ENCODE measurements at places on chromosomes 7 and 10.
A peak's percentile ranks its signal among the peaks of the same experiment; 100 is the strongest.

- DNase-seq: no peak
Observed at GRCh38 chr10:20677340-20677739, 219.8 kb downstream of the NEBL start.

DNA sequence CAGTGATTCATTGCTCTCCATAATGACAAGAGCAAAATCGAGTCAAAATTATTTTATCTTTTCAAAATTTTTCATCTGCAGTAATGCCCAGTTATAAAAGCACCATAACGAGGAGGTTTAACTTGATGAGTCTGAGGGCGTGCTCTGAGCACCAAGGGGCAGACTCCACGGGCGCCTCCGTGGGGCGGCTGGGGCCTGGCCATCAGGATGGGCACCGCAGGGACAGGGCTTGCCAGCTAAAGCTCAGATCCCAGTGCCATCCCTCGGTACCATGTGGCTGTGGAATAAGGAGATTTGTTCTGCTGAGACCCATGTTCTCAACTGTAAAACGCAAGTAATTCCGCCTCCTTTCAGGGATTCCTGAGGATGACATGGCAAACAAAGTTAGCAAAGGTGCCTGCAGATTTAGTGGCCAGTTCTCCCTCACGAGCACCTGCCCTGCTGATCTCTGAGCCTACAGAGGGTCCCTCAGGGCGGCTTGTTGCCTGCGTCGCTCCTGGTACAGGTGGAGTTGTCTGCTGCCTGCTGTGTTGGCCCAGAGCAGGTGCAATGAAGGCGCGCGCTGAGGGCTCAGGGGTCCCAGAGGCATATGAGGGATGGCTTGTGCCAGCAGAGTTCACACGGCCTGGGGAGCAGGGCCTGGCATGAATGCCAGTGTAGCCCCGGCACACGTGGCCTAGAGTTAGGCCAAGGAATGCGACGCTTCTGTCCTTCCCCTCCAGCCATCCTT is 584.4 kb downstream of the TCERG1L start:
- no peak for DNase-seq

DNA sequence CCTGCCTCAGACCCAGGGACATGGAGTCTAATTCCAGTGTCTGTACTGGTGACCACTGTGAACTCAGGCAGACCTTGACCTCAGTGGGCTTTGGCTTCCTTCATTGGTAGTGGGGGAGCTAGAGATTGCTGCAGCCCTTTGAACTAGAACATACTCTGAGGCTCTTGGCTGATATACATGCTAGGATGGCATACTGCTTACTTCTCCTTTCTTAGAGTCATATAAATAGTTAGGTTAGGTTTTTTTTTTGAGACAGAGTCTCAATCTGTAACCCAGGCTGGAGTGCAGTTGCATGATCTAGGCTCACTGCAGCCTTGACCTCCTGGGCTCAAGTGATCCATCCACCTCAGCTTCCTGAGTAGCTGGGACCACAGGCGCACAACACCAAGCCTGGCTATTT is 49.7 kb downstream of the TMEM178B start:
- no peak for DNase-seq

DNA sequence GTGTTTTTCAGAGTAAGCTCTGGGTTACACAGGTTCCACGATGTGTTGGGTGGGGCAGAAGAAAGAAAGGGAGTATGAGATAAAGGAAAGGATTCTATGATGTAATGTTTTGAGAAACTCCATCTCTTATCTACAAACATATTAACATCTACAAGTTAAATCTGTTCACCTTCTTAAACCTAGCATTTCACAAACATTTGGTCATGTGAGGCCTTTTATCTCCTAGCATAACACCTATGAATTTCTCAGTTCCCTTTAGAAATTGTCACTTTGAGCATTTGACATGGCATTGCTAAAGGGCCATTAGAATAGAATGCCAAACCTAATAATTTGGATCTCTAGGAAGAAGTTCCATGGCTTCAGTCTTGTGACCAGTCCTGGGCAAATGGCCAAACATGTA is 217.1 kb upstream of the AOAH start:
- no peak for DNase-seq

- DNase-seq: peak; percentile 45
Observed at GRCh38 chr7:135169141-135169963, 1.2 kb downstream of the CYREN start.
